ENCODE measurements at places on chromosomes 16 and 17. TPM values are rescaled to one million over a fixed set of nuclear protein-coding genes. Genes with fewer than 3 reads are reported as not detected.

GRCh38 chr17:59856859-59857794 is 35.6 kb downstream of the TUBD1 start:
- DNase-seq = no peak

- no peak for DNase-seq
Observed at GRCh38 chr16:29779474-29779873, 1.4 kb downstream of the ZG16 start.

DNA sequence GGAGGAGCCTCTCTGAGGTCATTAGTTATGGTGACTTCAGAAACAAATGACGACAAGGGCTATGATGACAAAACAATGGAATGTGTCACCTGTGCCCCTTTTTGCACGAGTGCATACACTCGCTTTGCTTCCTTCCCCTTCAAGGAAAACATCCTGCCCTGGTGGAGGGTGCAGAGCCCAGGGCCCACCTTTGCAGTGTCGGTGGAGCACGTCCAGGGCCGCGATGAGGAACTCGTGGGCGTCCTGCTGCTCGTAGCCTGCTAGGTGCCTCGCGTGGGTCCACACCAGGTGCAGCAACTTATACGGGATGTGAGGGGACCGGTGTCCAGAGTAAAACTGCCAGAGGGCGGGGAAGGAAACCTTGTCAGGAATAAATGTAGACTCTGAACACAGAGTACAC is 27.2 kb downstream of the USP22 start:
- no peak for DNase-seq

DNA sequence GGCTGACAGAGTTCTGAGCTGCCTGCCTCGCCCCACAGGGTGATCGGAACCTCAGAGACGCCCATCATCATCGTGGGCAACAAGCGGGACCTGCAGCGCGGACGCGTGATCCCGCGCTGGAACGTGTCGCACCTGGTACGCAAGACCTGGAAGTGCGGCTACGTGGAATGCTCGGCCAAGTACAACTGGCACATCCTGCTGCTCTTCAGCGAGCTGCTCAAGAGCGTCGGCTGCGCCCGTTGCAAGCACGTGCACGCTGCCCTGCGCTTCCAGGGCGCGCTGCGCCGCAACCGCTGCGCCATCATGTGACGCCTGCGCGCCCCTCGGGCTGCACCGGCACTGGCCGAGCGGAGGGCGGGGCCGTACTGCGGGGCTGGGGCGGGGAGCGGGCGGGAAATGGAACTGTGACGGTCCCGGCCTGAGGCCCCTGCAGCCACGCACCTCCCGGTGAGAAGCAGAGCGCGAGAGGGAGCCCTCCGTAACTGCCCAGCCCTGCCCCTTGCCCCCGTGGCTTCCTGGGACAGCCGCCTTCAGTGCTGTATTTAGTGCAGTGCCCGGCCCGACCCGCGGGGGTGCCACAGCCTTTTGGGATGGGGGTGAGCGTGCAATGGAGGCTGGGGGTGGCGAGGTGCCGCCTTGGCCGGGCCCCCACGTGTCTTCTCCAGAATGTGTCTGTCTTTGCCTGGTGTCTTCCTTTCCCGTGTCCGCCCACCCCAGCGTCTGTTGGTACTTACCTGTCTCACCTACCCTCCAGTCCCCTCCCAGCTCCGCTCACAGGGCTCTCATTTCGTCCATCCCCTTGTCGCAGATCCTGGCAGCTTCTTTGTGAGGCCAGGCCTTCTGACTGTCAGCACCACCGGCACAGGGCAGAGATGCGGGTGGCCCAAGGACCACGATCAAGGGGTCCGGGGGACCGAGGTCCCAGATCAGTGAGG is 9.8 kb downstream of the RASL10B start:
- no peak for DNase-seq

- DNase-seq = no peak
Observed at GRCh38 chr16:54985156-54985555, 54.5 kb downstream of the IRX5 start.

The WNT9B gene
- total RNA-seq = not detected

The UNC45B gene
- not detected for total RNA-seq

DNA sequence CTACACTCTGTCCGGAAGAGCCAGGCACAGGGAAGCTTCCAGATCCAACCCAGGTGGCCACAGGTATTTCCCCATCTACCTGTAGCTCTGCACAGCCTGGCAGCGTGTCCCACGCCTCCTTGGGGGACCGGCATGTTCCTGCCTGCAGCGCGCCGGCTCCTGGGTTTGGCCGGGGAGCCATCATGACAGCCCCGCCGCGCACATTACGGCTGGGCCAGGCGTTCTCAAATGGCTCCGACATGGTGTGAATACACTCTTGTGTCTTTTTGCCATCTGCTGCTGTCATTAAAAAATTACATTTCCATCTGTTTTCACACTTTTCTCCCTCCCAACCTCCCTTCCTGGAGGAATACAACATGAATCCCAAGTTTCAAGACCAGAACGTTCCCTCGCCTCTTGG is 8.0 kb upstream of the GINS2 start:
- no peak for DNase-seq

The DDX52 gene
- total RNA-seq = 24.6 TPM

DNA sequence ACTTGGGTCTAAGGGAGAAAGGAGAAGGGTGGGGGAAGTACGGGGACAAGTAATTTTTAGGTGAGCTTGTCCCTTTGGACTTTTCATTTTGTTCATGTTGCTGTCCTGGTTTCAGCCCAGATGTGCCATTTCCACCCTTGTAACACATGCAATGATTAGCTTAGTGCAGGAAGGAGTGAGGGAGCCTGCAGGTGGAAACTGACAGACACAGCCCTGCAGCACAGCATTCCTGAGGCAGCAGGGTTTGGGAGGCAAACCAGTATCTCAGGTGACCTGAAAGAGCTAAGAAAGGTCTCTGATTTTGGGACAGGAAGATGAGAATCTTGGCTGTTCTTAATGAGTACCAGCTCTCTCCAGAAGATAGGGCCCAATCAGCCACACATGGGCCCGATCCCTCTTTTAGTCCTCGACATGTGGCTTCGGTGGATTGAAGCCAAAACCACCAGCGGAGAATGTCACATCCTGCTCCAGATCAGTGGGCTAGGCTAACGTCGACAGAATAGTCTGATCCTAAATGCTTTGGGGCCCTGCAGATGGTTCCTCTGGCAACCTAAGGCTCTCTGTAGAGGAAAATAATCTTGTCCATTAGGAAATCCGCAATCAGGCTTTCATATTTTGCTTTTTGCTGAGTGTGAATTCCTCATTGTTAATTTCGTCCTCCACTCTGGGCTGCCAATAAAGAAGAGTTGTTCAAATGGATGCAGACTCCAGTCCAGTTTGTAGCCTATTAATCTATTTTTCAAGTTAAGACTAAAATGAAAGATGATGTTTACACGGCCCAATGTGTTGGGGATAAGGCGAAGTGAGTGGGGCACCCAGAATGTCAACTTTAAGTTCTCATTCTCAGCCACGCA is 3.8 kb upstream of the RNF157 start:
- no peak for DNase-seq

The CDH1 gene
- total RNA-seq = not detected

DNA sequence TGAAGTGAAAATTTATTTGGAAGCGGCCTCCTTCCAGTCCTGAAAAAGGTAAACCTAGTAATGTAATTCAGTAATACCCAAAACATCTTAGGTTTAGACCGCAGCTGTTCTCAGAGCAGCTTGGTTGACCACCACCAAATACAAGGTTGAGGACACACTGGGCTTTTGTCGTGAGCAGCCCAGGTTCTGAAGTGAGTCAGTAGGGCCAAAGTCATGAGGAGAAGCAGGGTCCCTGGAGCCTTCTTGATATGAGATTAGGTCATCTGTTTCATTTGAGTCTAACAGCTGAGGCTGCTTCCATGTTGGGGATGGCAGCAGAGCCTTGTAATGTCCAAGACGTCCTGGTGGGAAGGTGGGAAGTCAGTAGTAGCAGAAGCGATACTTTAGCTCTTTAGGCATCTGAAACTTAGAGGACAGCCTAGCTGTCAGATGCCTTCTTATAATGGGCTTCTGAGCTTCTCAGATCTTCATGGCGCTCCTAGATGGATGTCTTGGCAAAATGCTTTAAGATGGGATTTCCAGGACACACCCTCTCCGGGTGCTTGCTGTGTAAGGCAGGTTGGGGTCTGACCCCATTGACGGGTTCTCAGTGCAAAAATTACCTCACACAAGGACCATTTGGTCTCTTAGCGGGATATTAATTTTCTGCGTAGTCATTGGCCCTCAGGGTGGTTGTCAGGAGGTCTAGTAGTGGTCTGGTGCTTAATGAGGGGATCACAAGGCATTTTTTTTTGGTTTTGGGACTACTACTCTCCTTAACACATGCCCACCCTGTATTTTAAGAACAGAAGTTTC is 2.4 kb downstream of the ALKBH5 start:
- DNase-seq = no peak

The TBX2 gene
- total RNA-seq = 1.8 TPM

GRCh38 chr16:80682421-80683070 is 121.9 kb downstream of the CDYL2 start:
- DNase-seq = peak; percentile 76

GRCh38 chr16:28875134-28876018 is 2.9 kb upstream of the ATP2A1 start:
- DNase-seq = no peak

DNA sequence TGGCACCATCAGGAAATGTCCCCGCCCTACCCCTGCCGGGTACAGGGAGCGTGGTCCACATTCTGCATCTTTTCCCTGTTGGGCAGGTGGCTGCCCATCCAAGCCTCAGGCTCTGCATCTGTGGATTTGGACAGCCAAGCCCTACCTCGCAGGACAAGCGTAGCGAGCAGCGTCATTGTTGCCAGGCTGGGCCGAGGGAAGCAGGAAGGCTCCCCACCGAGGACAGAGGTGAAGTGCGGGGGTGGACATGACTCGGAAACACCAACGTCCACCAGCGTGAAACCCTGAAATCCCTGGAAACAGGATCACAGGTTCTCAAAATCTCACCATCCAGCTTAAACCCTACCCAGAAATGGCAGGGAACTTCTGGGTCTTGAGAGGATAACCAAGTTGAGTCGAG is 73.6 kb downstream of the SOCS1 start:
- DNase-seq = no peak

GRCh38 chr17:29155227-29155965 is 24.8 kb downstream of the MYO18A start:
- DNase-seq = peak; percentile 86

The MAF gene
- total RNA-seq = not detected

DNA sequence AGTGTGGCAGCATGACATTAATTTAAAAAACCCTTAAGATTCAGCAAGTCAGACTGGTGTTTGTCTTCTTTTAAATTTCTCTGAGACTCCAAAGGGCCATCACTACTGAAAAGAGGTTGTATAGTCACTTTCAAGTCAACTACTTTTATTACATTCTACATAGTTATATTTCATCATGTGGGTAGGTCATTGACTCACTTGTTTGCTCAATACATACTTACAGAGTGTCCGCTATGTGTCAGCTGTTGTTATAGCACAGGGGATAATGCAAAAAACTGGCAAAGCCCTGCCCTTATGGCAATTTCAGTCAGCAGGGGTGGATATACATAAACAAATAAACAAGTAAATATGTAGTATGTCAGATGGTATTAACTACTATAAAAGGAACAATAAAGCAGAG is 2.5 kb upstream of the MYH4 start:
- DNase-seq = no peak

DNA sequence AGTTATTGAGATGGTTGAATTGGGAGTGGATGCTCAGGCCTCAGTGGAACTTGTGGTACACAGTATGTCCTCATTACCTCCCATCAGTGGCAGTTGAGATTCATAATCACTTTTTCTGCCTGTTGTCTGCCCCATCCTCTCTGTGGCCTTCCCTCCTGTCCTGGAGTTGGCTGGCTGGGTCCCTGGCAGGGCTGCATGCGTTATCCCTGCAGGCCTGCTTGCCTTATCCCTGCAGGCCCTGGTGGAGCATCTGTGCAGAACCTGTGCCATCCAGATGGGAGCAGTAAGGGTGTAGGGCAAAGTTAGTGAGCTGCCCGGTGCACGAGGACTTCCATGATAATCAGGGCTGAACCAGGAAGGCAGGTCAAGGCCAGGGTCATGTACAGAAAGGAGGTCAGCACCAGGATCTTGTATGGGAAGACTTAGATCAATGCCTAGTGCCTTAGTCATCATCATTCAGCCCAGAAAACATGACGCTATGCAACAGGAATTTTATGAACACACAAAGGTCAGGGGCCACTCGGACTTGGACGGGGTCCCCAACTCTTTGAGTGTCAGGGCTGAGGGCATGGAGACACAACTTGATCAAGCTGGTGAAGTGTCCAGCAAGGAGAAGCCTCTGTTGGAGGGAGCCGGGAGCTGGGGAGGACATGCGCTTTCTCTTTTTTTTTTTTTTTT is 47.2 kb downstream of the ABCC1 start:
- peak; percentile 84 for DNase-seq

GRCh38 chr17:8711291-8711690 is 33.3 kb downstream of the CCDC42 start:
- no peak for DNase-seq

DNA sequence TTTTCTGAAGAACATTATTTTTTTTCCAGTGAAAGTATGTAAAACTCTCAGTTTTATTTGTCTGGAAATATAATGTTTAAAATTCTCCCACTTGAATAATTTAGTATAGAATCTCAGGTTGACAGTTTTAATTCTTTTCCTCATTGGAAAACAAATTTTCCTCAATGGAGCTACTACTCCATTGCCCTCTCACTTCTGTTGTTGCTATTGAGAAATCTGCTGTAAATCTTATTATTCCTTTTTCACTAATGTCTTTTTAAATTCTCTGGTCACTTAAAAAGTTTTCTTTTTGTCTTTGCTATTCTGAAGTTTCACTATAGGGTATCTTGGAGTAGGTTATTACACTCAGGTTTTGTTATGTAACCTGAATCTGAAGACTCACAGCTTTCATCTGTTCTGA is 216.1 kb upstream of the PMFBP1 start:
- no peak for DNase-seq

DNA sequence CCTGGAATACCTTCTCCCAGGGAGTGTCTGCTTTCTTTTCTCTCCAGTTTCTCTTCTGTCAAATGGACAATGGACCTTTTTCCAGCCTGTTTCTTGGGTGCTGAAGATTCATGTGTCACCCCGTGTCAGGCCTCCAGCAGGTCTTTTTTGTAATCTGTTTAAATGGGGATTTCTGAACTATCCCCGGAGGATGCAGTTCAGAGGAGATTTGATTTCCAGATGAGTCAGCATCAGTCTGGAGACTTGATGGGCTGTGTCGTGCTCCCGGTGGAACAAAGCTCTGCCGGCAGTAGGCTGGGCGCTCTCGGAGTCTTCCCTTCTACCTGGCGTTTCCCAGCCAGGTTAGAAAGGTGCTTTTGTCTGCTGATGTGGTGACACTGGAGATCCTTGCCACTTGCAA is 440.6 kb downstream of the HS3ST3B1 start:
- no peak for DNase-seq

Measured in HT1080 (cell line).